ENCODE measurements at places on chromosomes 1 and 21.

- no peak for DNase-seq
Observed at GRCh38 chr1:198968866-198969265, 330.0 kb downstream of the PTPRC start.

GRCh38 chr1:198241553-198241952 lies 84.8 kb downstream of the NEK7 start:
- DNase-seq: no peak

GRCh38 chr1:180167721-180168467 lies 13.2 kb downstream of the QSOX1 start:
- no peak for DNase-seq

DNA sequence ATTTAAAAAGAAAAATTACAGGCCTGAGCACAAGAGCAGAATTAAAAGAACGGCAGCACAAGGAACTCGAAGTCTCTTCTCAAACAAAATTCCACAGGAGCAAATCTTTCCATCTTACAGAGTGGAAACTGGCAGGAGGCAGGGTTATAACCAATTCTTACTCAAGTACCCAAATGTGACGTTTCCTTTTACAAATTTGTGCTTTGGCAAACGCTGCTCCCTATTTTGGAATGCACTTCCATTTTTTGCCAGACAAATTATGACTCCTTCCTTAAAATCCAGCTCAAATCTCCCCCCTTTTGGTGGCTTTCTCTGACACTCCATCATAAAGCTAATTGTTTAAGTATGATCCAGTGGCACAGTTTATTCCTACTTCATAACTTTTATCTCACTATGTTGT lies 7.8 kb downstream of the ERI3 start:
- DNase-seq: no peak

GRCh38 chr1:226778657-226779058 lies 39.6 kb upstream of the ITPKB start:
- no peak for DNase-seq

- no peak for DNase-seq
Observed at GRCh38 chr21:41242238-41242829, 74.3 kb upstream of the FAM3B start.

DNA sequence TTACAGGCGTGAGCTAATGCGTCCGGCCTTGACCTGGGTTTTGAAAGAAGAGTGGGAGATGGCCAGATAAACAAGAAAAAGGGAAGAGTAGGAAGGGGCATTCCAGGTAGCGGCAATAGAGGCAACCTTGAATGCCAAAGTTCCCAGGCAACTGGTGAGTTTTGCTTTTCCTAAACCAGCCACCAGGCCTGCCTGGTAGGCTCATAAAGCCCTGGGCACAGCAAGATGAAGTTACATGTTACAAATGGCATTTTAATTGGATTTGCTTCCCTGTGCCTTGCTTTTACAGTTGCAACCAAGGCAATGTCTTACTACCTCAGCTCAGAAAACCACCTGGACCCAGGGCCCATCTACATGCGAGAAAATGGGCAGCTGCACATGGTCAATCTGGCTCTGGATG lies 5.5 kb downstream of the LRRC42 start:
- no peak for DNase-seq

- no peak for DNase-seq
Observed at GRCh38 chr1:44832056-44832705, 10.9 kb downstream of the PTCH2 start.

DNA sequence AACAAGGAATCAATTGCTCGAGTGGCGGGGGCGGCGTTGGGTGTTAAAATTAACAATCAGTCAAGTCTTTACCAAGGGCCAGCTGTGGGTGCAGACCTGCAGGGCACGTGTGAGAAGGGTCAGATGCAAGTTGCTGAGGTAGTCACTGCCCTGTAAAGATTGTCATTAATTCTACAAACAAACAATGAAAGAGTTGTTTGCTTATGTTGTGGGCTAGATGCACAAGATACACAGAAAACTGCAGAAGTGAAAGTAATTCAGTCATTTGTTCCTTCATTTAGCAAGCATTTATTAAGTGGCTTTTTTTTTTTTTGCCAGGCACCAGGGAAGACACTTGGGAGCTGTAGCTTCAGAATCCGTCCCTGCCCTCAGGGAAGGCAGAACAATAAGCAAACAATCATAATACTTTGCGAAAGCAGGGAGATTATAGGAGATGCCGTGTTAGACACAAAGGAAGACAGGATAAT lies 79.5 kb downstream of the NR5A2 start:
- no peak for DNase-seq

DNA sequence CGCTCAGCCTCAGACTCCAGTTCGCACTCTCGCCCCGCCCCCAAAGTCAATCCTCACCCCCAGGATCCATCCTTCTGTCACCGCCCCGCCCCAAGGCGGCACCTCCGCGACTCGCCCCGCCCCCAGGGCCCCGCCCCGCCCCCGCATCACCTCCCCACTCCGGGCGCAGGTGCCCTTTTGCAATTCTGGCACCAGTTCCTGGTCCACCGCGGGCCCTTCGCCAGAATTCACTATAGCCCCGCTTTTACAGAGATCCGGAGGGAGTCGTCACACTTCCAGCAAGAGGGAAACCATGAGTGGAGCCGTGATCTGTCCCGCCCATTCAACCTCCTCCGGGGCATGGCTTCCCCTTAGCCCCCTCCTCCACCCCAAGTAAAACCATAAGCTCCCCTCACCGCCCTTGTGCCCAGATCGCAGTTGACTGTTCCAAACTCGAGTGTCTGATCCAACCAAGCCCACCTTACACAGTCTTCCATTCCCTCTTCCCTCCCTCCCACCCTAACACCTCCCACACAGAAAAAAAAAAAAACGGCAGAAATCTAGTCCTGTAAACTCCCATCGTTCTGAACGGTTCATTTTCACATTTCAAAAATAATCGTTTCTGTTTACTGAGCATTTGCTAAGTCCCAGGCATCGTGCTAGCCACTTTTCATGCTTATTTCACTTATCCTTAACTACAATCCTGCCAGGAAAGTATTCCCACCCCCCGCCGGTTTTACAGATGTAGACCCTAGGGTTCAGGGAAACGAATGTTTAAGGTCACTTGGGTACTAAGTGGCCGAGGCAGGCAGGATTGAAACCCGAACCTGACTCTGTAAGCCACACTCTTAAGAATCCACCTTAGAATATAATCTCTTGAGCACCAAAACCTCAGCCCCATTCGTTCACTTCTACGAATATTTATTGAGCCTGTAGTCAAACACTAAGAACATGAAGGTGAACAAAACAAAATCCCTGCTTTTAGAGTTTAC lies 1.3 kb upstream of the DNAJC16 start:
- DNase-seq: peak; percentile 100

- no peak for DNase-seq
Observed at GRCh38 chr1:245707941-245708340, 553.2 kb downstream of the KIF26B start.

DNA sequence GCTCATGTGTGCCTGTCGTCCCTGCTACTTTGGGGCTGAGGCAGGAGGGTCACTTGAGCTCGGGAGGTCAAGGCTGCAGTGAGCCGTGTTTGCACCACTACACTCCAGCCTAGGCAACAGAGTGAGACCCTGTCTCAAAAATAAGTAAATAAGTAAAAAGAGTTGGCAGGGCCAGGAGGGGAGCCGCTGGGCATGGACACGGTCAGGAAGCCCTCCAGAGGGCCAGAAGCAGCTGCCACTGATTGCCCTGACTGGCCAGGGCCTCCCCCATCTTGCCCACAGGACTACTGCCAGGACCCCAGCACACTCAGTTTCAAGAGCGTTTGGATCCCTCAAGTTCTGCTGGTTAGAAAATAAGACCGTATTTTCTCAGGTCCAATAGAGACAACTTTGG lies 112.2 kb upstream of the IPO9 start:
- no peak for DNase-seq

- no peak for DNase-seq
Observed at GRCh38 chr1:238153939-238154338, 263.2 kb upstream of the ZP4 start.

- no peak for DNase-seq
Observed at GRCh38 chr1:14320518-14320917, 278.0 kb upstream of the KAZN start.

DNA sequence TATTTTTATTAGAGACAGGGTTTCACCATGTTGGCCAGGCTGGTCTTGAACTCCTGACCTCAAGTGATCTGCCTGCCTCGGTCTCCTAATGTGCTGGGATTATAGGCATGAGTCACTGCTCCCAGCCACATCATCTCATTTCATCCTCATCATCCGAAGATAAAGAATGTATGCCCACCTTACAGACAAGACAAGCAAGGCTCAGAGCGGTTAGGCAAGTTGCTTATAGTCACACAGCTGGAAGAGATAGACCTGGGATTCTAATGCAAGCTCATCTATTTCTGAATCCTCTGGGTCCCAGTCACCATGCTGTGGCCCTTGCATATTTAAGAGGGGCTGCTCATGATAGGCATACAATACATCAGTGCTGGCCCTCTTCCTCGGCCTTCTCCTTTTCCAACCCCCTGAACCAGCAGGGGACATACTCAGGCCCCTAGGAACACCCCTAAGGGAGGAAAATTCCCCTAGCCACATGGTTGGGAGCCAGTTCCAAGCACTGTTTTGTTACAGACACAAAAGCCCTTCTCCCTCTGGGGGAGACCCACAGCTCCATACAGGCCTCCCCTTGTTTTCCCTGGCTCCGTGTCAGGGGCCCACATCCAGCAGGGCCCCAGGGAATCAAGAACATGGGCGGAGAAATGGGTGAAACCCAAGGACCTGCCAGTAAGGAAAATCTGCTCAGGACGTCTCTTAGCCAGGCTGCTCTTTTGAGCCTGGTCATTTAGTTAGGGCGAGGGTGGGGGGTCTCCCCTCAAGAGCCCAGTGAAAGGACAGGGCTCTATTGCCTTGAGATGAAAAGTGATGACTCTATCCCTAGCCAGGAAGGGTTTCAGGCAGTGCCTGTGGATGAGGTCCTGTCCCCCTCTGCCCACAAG lies 6.9 kb downstream of the CSRP1 start:
- DNase-seq: no peak

GRCh38 chr21:37395961-37396360 lies 29.4 kb downstream of the DYRK1A start:
- DNase-seq: no peak

GRCh38 chr21:42321231-42321630 lies 6.0 kb upstream of the TFF3 start:
- DNase-seq: no peak

DNA sequence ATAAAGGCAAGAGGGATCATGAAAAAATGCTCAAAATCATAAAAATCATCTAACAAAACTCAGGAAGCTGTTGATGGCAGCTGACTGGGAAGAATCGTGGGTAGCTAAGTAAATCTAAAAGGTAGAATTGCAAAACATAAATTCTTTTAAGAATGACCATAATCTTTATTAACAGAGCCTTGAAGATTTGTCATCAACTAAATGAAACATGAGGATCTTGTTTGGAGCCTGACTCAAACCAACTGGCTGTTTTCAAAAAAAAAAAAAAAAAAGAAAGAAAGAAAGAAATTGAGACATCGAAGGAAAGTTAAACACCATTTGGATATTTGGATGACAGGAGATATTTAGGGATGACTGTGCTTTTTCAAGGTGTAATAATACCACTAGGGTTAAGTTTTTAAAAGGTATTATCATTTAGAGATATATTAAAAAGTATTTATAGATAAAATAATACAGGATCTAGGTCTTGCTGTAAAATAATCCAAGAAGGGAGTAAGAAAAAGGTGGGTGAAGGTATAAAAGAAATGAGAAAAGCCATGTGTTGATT lies 48.6 kb downstream of the CD34 start:
- DNase-seq: no peak

GRCh38 chr21:41018431-41018830 lies 149.5 kb upstream of the BACE2 start:
- no peak for DNase-seq

DNA sequence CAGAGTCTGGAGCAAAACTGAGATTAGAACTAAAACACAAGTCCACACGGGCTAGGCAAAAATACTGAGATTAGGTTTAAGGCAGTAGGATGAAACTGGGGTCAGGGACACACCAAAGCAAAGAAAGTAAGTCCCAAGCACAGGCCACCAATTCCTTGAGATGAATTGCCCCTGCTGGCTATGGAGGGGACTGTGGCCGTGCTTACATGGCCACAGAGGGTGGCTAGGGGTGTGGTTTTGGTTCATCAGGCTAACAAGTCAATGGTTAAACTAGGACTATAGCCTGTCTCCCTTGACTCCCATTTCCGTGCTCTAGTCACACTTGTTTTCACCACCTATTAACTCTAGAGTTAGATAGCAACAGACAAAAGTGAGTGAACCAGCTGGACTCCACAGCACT lies 394.8 kb downstream of the PBX1 start:
- DNase-seq: no peak

GRCh38 chr1:166819974-166820373 lies 19.3 kb upstream of the POGK start:
- no peak for DNase-seq

DNA sequence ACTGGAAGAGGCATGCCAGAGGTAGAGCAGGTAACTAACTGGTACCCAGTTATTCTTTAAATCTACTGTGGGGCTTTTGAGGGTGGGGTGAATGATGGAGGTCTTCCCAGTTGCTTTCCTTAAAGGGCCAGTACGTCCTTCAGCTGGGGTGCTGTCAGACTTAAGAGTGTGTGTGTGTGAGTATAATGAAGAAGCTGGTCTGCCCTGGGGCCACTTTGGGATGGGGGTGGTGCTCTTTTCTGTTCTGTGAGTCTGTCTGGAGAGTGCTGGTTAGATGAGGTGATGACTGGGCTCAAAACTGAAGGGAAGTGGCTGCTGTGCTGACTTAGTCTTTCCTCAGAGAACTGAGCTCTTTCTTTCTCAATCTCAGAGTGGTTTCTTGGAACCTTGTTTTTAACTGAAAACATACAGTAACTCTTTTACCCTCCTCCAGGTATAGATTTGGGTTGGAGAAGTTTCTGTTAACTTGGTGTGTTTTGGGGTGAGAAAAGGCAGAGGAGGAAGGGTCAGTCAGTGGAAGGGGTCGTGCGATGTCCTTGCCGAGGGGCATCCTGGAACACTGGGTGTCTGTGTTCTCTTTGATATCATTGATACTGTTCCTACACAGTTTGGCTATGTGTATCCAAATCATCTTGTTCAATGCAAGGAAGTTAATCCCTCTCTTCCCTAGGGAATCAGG lies 746 bp downstream of the MACF1 start:
- DNase-seq: peak; percentile 75

GRCh38 chr1:240169188-240169587 lies 77.5 kb downstream of the FMN2 start:
- DNase-seq: no peak

DNA sequence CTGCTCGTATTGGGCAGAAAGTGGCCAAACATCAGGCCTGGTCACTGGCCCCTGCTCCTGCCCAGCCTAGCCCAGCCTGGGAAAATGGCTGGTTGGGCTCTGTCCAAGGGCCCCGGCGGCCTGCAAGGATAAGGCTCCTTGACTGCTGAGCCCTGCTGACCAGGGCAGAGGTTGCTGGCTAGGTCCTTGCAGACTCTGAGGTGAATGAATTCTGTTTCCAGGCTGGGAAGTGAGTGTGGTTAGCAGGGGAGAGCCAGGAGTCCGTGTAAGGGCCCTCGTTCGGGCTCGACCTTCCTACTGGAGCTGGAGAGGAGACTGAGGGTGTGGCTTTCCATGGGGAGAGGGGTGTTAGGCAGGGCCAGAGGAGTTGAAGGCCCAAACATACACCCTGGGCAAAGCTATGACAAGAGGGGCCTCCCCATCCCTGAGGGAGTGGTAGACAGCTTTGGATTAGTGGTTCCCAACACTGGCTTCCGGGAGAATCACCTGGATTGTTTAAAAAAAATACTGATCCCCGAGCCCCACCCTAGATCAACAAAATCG lies 20.6 kb downstream of the CSF1 start:
- DNase-seq: no peak

All from activated naive CD4-positive, alpha-beta T cell treated with anti-CD3 and anti-CD28 coated beads, Interleukin-2, amount 50 U/mL, for 16 hours (primary cell).